ENCODE measurements at places on chromosomes 4 and X.

- no peak for DNase-seq
These were observed 1506.8 kb downstream of the PCDH18 start for GRCh38 chr4:136025540-136025939.

GRCh38 chr4:174709526-174709925, 119.5 kb downstream of the GLRA3 start:
- no peak for DNase-seq

DNA sequence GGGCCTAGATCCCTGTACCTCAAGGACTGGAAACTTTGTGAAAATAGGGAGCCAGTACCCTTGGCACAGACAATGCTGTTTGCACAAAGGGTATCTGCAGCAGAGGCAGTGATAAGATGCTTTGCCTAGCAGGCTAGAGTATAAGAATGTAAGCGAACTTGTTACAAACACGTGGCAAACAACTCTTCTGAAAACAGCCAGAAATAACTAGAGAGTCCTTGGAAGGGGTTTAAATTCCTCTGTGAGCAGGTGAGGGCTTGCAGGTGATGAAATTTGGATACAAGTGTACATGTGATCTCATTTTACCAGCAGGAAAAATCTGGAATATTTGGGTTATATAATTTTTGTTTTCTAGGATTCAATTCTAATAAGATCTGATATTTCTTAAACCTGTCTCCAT, 18.6 kb upstream of the ACSL4 start:
- no peak for DNase-seq

GRCh38 chr4:56650262-56651055, 30.6 kb downstream of the HOPX start:
- DNase-seq: no peak

GRCh38 chr4:78551420-78552351, at the start of gene ANXA3:
Gene ANXA3 (plus strand): TSS chr4:78551770. CDS start chr4:78554474, 2,704 bp downstream.
- DNase-seq: no peak

DNA sequence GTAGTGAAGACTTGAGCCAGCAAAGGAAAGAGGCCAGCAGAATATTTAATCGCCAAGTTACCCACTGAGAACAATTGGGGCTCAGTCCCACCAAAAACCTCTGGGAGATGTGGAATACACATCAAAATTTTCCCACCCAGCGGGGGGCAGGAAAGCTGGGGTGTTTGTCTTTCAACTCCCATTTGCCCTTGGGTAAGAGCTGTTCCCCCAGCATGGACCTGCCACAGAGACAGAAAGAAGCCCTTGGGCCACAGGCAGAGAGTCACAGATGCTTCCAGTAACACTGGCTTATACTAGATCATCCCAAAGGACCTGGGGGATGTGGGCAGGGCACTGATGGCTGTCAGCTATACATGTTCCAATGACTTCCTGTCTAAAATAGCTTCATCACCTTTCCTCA, 18.9 kb upstream of the FBXW7 start:
- DNase-seq: no peak

DNA sequence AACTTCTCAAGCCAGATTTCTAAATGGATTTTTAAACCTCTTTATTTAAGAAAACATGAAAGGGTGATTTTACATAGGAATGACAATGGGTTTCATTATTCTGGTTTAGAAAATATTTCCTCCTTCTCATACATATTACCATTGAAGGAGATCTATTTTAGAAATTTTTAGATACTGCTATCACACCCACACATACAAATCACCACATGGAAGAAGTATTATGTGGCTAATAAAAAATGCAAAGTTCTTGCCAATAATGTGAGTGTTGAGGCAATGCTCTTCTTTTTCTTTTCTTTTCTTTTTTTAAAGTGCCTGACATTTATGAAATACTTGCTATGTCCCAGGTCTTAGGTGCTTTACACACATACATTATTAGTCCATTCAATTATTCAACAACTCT, 6.8 kb downstream of the STAP1 start:
- no peak for DNase-seq

DNA sequence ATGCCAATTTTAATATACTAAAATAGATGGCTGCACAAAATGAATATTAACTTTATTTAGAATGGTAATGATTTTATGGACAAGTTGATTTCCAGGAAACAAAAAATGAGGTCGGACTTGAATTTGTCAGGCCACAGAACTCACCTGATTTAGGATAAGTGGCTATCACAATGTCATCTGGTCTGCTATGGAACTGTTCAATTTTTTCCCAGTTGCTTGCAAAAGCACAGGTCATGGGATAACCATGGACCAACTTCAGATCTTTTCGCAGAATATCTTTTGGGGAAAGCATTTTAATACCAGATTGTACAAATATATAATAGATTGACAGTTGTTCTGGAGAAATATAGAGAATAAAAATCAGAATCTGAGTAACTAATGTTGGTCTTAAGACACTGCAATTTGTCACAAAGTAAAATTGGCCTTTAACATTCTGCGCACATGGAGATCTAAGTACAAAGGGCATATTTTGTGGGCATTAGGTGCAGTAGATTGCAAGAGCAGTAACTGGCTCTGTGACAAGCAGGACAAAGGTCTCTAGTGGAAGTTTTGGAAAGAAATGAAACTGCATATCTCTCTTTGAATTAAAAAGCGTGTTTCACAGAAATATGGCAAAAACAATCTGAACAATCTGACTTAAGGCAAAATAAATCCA, 5.4 kb downstream of the SULT1B1 start:
- DNase-seq: no peak

DNA sequence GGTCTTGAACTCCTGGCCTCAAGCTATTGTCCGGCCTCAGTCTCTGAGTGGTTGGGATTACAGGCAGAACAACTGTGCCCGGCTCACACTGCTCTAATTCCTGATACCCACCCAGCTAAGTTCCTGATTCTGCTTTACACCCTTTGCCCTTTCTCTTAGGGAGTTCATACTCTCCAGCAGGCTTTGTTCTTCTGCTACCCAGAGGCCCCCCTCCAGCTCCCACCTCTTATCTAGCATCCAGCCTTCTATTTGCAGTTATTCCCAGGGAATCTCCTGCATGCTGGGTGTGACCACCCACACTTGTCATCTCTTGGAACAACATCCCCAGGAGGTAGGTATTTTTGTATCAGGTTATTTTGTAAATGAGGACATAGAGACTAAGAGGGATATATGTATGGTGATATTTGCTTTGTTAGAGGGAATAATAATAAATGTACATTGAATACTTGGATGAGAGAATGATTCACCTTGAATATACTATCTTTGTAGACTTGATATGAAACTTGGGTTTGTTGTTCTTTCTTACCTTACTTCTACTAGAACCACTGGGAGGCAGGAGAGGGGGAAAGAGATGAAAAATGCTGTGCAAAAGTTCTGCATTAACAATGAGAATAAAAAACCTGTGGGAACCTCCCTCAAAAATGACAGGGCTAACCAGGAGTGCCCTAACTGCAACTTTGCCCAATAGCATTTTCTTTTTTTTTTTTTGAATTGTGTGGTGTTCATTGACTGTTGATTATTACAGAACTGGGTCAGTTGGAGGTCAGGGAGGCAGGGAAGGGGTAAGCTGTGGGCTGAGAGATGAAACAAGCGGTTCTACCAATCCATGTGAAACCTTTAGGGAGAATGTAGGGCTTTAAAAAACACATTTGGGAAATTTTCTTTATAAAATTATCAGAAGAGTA, 157.4 kb downstream of the SPRY1 start:
- DNase-seq: no peak

DNA sequence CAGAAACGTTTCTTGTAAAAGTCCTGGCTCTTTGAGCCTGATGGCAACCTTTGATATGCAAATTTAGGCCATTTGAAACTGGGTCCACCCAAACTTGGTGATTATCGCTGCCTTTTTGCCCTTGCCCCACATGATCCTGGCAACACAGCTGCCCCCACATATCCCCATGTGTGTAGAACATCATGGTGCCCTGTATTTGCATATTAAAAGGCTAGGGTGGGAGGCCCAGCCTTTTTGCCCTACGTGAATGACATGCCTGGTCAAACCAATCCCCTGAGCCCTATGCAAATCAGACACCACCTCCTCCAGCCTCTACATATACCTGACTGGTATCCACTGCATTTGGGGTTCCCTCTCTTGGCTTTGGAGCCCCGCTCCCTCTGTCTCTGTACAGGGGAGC, 202.4 kb downstream of the MAB21L2 start:
- DNase-seq: no peak

DNA sequence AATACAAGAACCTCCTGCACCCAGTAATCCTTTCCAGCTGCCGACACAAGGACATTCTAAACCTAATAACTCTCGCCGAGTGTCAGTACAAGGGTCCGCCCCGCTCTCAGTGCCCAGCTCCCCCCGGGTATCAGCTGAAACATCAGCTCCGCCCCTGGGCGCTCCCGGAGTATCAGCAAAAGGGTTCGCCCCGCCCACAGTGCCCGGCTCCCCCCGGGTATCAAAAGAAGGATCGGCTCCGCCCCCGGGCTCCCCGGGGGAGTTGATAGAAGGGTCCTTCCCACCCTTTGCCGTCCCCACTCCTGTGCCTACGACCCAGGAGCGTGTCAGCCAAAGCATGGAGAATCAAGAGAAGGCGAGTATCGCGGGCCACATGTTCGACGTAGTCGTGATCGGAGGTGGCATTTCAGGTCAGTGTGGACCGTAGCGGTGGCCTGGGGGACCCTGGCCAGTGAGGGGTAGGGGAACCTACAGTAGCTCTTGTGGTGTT, at the start of gene MAOA:
Gene MAOA, plus strand, starts transcription at position 295 of the 490 bp plus-strand sequence. Its CDS starts 43 bp downstream, at position 338.
- DNase-seq: no peak

- DNase-seq: no peak
These were observed 4.2 kb upstream of the EFNB1 start for GRCh38 chrX:68824565-68825125.

GRCh38 chrX:152343306-152343705, 107.8 kb downstream of the GABRA3 start:
- DNase-seq: no peak

DNA sequence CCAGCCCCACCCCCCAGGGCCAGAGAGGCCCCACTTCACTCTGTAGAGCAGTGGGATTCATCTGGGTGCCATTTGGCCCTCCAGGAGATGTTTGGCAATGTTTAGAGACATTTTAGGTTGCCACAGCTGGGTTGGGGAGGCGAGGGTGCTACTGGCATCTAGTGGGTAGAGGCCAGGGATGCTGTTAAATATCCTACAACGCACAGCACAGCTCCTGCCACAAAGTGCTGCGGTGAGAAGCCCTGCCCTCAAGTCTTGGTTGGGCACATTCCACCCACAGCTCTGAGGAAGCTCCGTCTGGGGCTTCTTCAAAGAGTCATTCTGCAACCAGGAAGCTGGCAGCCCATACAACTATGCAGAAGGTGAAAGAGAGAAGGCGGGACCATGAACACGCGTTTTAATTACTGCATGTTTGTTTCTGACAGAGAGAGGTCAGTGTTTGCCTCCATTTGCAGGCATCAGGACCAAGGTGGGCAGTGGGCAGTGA, 48.1 kb upstream of the FAM9C start:
- DNase-seq: peak; percentile 62

GRCh38 chr4:74671080-74671698, 123.1 kb downstream of the BTC start:
- DNase-seq: no peak

DNA sequence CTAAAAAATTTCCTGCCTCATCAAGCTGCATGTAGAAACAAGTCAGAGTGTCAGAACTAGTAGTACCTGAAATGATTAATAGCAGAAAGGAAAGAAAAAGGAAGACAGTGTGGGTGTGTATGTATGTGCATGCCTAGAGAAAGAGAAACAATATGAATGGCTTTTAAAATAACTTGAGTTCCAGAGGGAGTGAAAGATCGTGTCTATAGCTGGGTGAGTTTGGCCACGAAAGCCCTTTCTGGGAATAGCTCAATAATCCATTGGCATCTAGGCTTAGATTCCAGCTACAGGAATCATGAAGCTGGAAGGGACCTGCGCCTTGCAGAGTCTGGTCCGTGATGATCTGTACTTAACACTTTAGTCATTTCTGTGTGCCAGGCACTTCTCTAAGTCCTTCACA, 195.6 kb downstream of the RAPGEF2 start:
- DNase-seq: no peak

DNA sequence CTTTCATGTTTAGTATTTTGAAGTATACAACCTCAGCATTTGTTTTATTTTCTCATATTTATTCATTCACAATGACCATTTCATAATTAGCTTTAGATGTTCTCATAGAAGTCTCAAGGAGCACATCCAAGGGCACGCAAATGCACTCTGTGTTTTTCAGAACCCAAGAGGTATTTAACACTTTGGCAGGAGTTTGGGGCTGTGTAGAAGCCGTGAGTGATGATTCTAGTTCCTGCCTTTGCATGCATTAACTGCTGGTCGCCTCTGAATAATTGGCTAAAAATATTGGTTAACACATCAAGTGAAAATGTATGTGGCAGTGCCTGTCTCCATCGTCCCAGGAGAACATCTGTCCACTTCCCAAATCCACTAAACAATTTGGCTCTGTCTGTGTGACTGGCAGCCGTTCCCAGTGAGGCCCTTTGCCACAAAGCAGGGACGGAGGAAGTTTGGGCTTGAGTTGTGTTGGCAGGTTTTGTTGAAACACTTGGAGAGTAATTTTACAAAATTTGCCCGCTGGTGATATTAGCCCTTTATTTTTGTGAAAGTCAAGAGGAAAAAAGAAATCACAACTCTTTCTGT, 730.7 kb upstream of the SLIT2 start:
- no peak for DNase-seq

- no peak for DNase-seq
These were observed 16.4 kb downstream of the NAAA start for GRCh38 chr4:75924309-75924827.

DNA sequence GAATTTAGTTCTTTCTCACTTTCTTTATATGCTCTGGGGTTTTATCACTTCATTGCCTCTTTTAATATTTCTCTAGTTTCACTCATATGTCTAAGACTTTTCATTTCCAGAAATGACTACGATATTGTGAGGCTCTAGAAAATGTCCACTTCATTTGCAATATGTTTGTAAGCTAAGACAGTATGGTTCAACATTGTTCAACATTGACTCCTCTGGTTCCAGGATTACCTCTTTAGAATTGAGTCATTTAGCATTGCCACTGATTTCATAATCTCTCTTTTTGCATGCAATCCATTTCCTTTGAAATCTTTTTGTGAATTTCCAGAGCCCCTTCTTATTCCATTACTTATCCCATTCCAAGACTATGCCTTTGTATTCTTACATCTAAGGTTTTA, 32.3 kb downstream of the BBS12 start:
- no peak for DNase-seq

DNA sequence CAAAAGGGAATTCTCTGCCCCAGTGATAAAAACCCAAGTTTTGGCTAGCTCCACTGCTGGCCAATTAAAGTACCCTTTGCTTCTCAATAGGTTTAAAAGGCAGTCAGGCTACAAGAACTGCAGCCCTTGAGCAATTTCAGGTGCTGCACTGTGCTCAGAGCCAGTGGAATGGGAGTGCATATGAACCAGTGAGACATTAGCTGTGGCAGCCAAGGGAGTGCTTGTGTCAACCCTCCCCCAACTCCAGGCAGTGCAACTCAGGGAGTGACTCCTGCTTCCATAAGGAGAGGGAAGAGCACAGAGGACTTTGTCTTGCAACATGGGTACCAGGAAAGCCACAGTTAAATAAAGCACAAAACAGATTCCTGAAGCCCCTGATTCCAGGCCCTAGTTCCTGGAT, 61.6 kb upstream of the VAMP7 start:
- no peak for DNase-seq

GRCh38 chr4:99201690-99202089, 17.4 kb downstream of the ADH6 start:
- no peak for DNase-seq
